CD4-positive, alpha-beta memory T cell (primary cell): ENCODE measurements at places on chromosomes 1 and 21. TPM values are rescaled to one million over a fixed set of nuclear protein-coding genes. Genes with fewer than 3 reads are reported as not detected.

The PIGM gene
- 11.7 TPM for total RNA-seq

DNA sequence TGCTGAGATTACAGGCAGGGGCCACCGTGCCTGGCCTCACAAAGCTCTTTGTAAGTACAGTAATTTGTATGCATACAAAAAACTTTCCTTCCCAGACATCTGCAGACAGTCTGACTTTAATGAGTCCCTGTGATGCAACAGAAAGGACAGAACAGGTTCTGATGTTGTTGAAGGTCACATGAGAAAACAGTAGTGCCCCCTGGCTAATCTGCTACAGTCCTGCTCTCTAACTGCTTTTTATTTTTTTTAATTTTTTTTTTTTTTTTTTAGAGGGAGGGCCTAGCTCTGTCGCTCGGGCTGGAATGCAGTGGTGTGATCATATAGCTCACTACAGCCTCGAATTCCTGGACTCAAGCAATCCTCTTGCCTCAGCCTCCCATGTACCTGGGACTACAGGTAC is 36.7 kb downstream of the ACBD3 start:
- H3K4me1 ChIP-seq: no peaks in the 10 kb centered on the region
- no peak for DNase-seq
- no peaks in the 10 kb centered on the region for H3K27me3 ChIP-seq
- no peak overlapping the region for H3K4me3 ChIP-seq
- peaks cover 41% of the 10 kb centered on the region for H3K36me3 ChIP-seq

The CHI3L1 gene
- total RNA-seq: 5.2 TPM

GRCh38 chr1:212208978-212209644 is 76.1 kb upstream of the PPP2R5A start:
- no peak overlapping the region for H3K4me3 ChIP-seq
- DNase-seq: no peak
- no peaks in the 10 kb centered on the region for H3K36me3 ChIP-seq
- H3K27me3 ChIP-seq: no peaks in the 10 kb centered on the region
- no peaks in the 10 kb centered on the region for H3K4me1 ChIP-seq
- no peak overlapping the region for H3K27ac ChIP-seq

DNA sequence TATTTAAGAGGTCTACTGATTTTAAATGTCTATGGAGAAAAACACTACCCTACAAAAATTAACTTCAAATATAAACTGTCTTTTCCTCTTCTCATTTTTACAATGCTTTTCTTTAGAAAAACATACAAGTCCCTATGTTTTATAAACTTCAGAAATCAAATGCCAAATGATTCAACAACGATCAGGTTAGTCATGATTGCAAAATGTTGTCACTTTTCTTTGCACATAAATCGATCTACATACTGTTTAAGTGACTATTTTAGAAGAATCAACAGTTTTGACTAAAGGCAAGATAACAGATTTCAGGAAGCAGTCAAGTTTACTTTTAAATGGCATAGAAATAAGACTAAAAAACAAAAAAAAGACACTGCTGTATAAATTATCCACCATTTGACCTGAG is 168.7 kb downstream of the GPATCH2 start:
- no peaks in the 10 kb centered on the region for H3K4me1 ChIP-seq
- H3K36me3 ChIP-seq: no peaks in the 10 kb centered on the region
- DNase-seq: no peak
- H3K27me3 ChIP-seq: no peaks in the 10 kb centered on the region
